ENCODE measurements at places on chromosomes 5 and 9.

DNA sequence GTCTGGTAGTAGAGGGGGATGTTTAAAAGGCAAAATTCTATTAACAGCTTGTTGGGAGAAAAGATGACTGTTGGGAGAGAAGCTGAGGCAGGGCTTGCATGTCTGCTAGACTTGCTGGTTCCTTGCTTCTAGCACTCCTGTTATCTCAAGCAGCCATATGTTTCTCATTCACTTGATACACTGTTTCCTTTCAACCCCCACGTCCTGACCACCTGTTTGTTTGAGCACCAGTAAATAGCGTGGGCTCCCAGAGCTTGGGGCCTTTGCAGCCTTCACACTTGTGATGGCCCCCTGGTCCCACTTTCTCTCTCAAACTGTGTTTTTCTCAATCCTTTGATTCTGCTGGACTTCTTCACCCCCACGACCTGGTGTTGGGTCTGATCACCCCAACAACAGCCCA is 111.7 kb upstream of the TMEM161B start:
- DNase-seq = no peak

DNA sequence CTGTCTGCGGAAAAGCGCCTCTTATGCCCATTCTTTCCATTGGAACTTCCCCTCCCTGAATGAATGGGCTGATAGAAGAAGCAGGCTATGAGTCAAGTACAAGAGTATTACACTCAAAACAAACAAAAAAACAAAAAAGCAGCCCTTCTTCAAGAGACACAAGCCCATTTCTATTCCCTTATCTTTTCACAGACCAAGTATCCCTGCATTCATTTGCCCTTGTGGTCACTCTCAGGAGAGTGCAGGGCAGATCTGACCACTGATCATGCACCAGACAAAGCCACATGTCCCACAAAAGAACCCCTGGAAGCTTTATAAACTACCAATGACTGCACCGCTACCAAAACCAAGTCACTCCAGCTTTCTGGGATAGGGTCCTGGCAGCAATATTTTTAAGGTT is 262.5 kb upstream of the TAS2R1 start:
- no peak for DNase-seq

- peak; percentile 22 for DNase-seq
These were observed 586 bp downstream of the HMGXB3 start for GRCh38 chr5:150000990-150001659.

DNA sequence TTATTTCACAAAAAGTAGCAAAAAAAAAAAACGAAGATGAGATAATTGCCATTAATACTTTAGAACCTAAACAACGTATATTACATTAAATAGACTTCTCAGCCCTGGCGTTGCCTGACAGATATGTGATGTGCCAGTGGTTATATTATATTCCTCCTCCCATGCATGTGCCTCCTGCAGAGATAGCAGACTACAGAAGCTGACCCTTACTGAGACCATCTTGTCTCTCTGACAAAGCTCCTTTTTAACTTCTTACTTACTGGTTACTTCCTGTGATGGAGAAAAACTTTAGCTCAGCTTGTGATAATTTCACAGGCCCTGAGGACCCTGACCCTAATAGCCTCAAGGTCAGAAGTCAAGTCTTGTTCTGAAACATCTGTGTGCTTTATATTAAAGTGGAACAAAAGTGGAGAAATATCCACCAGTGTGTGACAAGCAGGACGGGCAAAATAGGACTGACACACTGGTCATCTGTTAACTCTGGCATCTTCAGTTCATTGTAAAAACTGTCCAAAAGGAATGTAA is 80.6 kb upstream of the POU5F2 start:
- DNase-seq = no peak

DNA sequence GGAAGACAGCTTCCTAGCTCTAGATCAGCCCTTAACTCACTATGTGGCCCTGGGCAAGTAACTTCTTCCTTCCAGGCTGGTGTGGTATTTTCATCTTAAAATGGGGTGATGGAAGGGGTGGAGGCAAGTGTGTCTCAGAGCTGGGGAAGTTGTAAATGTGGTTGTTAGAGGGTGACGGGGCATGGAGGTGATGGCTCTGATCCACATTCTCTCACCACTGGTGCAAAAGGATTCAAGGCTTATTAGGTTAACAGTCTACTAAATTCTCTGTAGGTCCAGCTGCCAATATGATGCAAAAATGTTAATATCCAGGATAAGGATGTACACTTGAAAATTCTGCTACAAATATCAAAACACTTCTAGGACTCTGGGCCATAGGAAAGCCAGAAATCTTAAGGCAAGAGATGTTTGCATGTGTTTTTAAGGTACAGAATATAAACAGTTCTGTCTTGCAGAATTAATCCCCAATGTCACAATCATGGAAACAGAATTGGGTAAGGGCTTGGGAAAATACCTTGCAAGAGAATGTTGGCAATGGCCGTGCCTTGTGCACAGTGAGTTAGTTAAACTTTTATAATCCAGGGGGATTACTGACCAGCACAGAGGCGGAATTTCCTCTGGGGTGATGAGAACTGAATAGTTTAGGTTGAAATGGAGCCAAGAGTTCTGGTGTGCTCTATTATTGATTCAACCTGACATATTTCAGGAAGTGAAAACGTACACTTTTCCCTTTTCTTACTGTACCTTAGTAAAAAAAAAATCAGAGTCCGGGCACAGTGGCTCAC is 19.8 kb downstream of the TNFSF15 start:
- no peak for DNase-seq

DNA sequence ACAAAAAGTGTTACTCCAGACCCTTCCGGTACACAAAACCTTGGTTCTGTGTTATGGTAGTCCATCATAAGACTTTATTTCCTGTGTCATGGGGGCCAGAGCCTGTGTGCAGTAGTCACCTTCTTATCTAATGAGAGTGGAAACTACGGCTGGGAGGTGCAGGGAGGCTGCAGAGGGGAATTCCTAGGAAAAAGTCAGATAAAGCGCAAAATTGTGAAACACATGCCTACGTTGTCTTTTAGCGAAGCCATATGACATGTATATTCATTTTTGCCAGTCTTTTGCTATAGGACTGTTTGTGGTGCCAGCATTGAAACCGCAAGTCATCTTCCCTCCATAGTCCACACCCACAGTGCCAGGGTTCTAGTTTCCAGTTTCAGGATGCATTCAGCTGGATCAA is 80.7 kb downstream of the PPARGC1B start:
- no peak for DNase-seq

DNA sequence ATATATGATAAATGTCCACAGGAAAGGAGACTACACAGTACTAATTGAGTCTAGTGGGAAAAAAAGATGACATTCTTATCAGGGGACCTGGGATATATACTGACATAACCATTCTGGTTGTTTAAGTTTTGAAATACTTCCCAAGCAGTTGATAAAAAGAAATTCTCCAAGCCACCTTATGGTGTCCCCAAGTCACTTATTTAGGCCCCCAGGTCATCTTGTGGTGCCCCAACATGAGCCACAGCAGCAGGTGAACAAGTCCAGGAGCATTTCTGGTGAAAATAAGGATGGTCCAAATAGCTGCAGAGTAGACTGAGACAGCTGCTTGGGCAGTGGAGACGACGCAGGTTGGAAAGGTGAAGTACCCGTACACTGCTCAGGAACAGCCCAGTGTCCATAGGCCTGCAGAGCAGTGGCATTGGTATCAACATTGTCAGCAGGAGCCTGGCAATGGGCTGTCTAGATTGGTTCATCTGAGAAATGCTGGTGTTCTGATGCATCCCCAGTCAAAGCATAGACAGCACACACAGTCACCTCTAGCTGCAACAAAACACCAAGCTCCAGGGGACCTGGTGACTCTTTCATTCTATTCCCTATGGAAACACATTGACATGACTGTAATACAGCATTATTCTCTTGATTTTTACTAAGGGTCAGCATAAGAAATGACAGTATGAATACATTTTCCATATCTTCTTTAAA is 430.6 kb downstream of the NR2F1-AS1 start:
- no peak for DNase-seq

DNA sequence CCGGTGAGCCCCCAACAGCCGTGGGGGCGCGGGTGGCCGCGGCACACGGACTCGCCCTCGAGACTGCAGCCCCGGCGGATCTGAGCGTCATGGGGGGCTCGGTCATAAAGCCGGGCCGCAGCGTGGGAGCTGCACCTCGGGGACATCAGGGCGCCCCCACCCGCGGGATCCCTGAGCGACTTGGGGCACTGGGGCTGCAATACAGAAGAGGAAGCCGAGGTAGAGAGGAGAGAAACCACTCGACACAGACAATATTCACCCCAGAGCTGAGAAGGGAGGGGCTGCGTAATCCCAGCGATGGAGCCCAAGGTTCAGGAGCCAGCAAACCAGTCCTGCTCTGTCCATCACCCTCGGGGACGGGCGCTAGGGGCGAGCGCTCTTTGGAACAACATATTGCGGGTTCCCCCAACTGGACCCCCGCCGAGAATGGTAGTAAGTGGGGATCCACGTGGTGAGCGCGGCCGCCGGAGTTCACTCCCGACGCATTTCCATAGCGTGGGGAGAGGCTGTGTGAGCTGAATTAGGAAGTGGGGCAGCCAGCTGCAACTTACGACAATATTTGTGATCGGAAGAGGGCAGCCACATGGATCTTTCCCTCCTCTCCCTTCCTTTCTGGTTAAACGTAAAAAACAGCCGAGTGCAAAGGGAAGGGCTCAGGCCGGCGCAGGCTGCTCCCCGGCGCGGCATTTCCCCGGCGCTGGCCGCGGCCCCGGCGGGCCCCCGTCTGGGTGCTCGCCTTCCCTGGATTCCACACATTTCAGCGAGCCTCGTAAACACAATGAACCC is 9.9 kb downstream of the PTCH1 start:
- DNase-seq = peak; percentile 19

DNA sequence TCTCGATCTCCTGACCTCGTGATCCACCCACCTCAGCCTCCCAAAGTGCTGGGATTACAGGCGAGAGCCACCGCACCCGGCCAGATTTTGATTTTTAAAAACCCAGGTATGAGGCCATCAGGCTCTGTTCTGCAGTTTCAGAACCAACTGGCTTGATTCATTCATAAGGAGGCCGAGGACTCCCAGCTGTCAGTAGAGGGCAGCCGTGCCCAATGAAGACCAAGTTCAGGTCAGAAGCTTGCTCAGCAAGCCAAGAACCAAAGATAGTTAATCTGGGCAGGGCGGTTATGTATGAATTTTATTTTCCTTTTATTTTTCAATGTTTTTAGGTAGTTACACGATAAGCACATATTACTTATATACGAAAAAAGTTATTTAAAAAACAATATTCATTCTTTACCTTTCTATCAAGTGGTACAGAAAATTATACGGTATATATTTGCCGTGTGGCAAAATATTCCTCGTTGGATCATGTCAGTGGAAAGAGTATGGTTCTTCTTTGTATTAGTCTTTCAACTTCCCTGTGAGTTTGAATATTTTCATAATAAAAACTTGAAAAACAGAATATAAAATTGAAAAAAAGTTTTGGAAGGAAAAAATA is 18.0 kb downstream of the MGAT1 start:
- peak; percentile 52 for DNase-seq

All from stimulated activated CD8-positive, alpha-beta memory T cell treated with anti-CD3 and anti-CD28 coated beads, Interleukin-4, amount 100 ng/mL, for 1 hour (primary cell).